Osteoblast (primary cell): ENCODE measurements at places on chromosomes 6 and 20.

DNA sequence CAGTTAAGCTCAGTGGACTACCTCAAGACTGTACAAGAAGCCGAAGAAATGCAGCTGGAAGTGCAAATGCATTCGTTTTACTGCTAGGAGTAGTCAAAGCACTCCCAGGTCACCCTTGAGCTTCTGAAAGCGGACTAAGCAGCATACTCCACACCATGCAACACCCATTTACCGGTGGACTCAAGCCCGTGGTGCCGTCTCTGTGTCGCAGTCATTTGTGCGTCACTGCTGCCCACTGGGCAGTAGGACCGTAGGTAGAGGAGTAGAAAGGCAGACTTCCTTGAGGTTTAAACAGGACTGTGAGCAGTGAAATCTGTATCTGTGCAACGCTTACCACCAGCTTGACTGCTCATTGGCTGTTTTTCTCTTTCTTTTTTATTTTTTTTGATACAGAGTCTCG lies 89.0 kb upstream of the FAM8A1 start:
- DNase-seq = no peak

DNA sequence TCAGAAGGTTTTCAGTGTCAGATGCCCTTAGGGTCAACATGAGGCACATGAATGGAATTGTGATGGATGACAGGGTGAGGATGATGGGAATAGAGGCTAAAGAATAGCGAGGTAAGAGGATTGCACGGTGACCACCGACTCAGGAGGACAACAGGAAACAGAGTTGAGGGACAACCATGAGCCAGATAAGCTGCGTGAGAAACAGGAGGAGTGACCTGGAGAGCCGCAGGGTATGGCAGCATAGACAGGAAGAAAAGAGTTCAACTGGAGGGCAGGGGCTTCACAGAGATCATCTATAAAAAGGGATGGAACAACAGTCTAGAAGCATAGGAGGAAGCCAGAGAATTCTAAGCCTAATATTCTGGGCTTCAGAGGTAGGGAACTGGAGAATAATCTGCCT lies 84.7 kb upstream of the ENPP5 start:
- DNase-seq = no peak

DNA sequence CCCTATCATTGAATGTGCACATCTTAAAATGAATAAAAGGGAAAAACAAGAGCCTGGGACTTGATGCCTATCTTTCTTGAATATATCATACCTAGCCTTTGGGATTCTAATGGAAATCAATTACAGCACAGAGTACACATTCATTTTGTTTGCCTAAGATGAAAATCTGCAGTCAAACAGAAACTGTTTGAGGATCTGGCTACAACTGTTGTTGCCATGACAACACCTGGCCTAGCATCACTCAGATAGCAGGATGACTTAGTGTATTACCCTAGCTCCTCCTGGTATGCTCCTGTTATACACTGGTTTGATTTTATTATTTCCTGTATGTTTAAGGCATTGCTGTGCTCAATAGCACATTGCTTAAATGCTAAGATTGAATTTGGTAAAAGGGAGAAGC lies 71.5 kb upstream of the LAMP5 start:
- DNase-seq = no peak

- DNase-seq = peak; percentile 73
Observed at GRCh38 chr6:107045826-107046675, 18.1 kb downstream of the MTRES1 start.

DNA sequence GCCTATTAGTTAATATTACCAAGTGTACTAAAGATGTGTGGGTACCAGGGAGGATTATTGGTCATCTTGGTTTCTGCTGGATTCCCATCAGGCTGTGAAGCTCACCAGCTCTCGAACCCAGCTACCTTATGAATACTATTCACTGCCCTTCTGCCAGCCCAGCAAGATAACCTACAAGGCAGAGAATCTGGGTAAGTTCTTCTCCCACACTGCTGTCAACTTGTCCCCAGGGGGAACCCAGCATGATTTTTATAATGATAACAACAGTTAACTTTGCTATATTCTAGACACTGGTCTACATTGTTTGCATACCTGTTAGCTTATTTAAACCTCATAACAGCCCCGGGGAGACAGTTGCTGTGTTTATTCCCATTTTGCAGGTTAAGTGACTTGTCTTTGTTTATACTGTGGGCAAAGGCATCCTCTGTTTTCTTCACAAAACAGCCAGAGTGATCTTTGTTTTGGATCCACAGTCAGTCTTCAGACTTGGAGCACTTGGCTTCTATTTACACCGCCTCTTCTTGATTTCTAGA lies 26.5 kb downstream of the TM9SF4 start:
- peak; percentile 50 for DNase-seq

- DNase-seq = no peak
Observed at GRCh38 chr6:139990856-139991465, 616.5 kb upstream of the CITED2 start.

- no peak for DNase-seq
Observed at GRCh38 chr6:69771158-69771906, 25.5 kb downstream of the LMBRD1 start.

DNA sequence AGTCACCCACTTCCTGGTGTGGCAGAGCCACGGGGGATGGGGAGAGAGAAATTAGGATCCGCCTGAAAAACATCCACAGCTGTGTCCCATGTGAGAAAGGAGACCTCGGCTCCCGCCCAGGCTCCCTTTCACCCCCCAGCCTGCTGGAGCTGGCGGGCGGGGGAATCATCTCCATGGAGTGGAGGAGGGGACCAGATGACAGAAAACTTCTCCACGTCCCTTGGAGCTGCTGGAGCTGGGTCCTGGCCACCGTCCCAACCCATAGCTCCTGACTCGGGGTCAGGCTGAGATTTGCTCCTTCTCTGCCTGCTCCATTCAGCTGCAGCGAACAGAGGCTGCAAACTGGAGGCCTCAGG lies 113.8 kb downstream of the CEBPB start:
- DNase-seq = peak; percentile 73

DNA sequence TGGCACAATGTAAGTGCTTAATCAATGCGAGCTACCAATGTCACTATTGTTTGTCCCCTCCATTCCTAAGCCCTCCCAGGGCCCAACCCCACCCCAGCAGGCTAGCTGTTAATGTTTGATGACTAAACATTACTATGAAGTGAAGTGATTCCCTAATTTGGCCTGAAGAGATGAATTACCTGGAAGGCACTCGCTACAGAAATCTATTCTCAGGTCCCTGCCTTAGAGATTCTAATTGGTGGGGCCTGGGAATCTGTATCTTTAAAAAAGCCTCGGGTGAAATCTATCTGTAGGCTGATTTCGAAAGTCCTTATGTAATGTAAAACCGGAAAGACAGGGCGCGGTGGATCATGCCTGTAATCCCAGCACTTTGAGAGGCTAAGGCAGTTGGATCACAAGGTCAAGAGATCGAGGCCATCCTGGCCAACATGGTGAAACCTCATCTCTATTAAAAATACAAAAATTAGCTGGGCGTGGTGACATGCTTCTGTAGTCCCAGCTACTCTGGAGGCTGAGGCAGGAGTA lies 16.9 kb upstream of the SNAI1 start:
- DNase-seq = no peak
